ENCODE measurements at places on chromosomes 1 and 21. TPM values are rescaled to one million over a fixed set of nuclear protein-coding genes. Genes with fewer than 3 reads are reported as not detected.
A peak's percentile ranks its signal among the peaks of the same experiment; 100 is the strongest.

The C4BPB gene
- polyA plus RNA-seq = 0.67 TPM

The SPRR2D gene
- polyA plus RNA-seq = not detected

The CFHR4 gene
- polyA plus RNA-seq = not detected

The TNNI3K gene
- 1.1 TPM for polyA plus RNA-seq

The TMEM82 gene
- 2.9 TPM for polyA plus RNA-seq

The TLR5 gene
- 4.9 TPM for polyA plus RNA-seq

The AK5 gene
- polyA plus RNA-seq = 3.7 TPM

The IGSF3 gene
- polyA plus RNA-seq = 30.2 TPM

The TTC34 gene
- polyA plus RNA-seq = 0.98 TPM

DNA sequence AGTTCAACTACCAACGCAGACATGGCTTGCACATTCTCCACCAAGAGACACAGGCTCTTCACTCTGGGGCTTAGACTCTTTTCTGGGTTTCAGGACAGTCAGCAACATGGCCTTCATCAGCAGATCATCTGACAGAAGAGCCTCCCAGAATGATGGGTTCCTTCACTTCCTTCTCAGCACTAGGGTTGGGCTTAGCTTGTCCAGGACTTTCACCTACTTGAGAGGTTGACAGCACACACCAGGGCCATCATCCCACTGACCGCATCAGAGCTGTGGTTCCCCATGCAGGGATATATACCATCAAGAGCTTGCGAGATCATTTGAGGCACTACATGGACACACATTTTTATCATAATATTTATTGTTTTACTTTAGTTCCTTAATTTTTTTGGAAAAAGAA, 10.4 kb upstream of the NCF2 start:
- no peak for DNase-seq

DNA sequence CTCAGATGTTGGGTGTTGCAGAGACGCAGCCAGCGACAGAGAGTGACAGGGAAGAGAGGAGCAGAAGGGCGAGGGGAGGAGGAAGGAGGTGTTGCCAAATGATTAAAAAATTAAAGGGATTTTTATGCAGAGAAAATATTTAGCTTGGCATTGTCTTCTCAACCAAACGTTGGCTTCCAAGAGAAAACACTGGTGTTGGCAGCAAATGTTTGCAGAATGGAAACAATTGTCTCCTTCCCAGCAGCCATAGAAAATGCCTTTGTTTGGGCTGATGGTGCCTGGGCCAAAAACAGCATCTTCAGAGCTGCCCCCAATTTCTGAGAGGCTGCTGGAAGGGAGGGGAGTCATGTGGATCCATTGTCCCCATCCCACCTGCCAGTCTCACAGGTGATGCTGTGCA, 29.7 kb upstream of the GRIK3 start:
- DNase-seq = no peak

GRCh38 chr1:27941671-27942540, 7.1 kb downstream of the SMPDL3B start:
- DNase-seq = no peak

- DNase-seq = peak; percentile 37
Measured at GRCh38 chr1:147723691-147724323, 36.6 kb downstream of the GJA5 start.

DNA sequence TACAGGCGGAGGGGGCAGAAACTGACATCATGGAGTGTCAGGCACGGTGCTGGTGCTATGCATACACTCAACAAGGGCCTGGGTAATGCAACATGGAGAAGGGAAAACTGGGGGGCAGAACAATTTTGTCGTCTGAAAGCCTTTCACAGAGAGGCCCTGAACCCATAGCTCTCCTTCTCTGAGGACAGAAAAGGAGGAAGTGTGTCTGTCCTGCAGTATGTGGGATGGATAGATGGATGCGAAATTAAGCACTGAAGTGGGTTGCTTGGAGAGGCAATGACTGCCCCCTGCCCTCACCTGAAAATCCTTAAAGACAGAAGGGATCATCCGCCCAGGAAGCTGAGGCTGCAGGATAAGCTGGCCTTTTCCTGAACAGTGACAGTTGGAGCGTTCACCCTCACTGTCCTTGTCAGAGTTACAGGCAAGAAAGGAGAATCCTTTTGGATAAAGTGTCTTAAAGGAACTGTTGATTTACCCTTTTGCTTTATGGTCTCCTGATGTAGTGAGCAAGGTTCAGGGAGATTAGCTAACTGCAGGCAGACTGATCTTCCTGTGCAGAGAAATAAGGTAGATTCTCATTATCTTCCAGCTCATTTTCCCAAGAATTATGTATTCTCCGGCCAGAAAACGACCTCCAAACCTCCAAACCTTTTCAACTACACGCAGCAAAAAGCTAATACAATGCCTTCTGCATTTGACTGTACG, 1.6 kb upstream of the FAM20B start:
- no peak for DNase-seq

- DNase-seq = no peak
Measured at GRCh38 chr1:165580931-165581871, 37.4 kb downstream of the LRRC52 start.

DNA sequence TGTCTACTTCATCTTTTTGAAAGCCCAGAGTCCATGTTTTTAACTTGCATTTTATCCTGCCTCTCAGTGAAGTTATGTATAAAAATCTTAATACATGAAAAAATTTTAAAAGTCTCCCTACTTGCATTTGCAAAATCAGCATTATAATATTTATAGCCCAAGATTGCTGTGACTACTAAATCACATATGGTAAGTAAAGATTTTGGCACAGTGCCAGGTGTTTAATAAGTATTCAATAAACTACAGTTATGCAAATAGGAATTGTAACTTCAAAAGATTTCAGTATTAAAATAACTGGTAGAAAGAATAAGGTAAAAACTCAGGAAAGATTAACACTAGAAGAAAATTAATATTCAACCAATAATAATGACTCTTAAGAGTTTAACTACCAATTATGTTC, 641.7 kb downstream of the LRRIQ3 start:
- no peak for DNase-seq

DNA sequence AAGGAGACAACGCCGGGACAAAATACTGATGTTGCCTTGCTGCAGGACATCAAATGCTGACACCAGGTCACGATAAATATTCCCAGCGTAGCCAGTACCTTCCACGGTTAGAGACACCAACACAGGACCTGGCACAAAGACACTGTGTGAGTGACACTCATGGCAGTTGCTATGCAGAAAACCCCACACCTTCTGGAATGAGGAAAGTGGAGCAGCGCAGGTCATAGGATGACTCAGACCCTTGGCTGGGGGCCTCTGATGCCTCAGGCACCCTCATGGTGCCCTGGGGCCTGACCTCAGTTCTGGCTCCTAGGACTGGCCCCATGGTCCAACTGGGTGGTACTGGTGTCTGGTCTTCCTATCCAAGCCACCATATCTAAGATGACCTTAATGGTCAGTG, 7.0 kb downstream of the DCST2 start:
- no peak for DNase-seq

GRCh38 chr1:53557369-53557768, 98.2 kb downstream of the DMRTB1 start:
- no peak for DNase-seq

- DNase-seq = no peak
Measured at GRCh38 chr1:224494343-224494742, 59.7 kb upstream of the WDR26 start.

DNA sequence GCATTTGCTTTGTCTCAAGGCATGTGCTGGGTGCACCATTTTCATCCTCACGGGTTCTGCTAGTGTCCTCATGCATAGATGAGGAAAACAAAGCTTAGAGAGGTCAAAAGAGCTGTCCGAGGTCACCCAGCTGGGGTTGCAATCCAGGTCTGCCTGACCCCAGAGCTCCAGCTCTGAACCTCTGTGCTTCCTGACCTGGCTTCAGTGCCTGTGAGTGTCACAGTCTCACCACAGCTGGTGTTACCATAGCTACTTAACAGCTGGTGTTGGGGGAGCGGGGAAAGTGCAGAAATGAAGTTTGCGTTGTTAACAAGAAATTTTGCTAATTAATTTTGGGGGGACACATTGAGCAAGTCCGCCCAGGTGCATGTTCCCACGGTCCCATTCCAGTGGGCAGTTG, 328.5 kb downstream of the KIF26B start:
- DNase-seq = no peak

GRCh38 chr1:100536031-100536430, 1.9 kb upstream of the GPR88 start:
- DNase-seq = no peak

- DNase-seq = no peak
Measured at GRCh38 chr21:39453571-39454179, 1.9 kb downstream of the SH3BGR start.

DNA sequence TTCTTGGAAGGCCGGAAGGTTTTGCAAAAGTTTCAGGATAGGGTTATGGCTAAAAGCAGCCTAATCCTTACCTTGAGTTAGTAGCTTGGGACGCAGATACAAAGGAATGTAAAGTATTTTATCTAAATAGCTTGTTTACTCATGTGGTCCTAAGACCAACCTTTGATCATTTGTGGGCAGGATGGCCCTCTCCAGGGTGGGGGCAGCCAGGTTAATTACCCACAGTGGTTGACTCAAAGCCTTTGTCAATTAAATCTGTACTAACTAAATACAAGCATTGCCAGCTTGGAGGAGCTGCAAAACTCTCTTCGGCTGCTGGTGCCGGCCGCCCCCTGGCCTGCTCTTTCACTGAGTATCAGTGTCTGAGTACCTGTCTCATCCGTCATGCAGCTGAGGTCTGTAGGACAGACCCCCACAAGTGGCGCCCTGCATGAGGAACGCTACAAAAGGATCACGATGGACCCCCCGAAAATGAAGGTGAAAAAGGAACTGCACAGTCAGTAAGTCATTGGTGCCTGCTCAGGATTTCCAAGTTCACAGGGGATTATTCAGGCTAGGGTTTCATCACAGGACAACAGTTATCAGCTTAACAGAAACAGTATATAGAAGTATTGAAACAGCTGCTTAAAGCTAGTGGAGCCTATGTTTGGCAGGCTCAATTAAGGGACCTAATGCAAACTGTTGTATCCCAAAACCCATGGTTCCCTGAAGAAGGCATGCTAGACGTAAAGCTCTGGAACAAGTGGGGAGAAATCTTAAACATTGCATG, 212.5 kb upstream of the MAP1LC3C start:
- DNase-seq = no peak

- DNase-seq = no peak
Measured at GRCh38 chr1:94793296-94793656, 26.9 kb upstream of the SLC44A3 start.

- no peak for DNase-seq
Measured at GRCh38 chr1:180981596-180982387, 40.9 kb downstream of the STX6 start.

DNA sequence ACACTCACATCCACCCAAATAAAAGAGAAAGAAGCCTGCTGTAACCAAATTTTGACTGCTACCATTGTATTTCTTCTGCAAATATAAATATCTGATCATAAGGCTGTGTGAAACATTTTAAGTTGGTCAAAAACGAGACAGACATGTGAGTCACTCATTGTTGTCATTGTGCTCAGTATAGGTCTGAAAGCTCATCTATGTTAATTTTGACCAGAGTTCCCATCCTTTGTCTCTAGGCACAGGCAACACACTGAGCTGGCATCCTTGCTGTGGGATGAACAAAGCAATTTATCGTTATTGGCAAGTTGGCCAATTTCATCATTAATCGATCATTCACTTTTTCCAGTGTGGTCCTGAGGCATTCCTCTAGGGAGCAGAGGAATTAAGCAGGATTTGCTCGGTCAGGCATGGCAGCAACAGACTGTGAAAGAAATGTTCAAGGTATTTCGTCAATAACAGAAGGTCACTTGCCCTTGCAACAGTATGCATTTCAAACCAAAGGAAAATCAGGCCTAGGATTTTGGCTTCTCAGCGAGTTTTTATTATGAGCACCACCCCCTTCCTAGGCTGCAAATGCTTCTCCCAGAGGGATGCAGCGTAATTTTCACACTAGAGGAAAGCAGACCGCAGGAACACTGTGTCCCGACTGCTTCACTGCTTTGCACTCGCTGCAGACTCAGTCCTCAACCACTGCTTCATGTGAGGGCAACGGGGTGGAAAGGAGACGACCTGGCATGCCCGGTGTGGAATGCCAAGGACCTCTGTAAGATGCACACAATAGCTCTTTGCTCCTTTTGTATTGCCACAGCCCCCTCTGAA, 87.9 kb upstream of the SMYD2 start:
- DNase-seq = no peak

DNA sequence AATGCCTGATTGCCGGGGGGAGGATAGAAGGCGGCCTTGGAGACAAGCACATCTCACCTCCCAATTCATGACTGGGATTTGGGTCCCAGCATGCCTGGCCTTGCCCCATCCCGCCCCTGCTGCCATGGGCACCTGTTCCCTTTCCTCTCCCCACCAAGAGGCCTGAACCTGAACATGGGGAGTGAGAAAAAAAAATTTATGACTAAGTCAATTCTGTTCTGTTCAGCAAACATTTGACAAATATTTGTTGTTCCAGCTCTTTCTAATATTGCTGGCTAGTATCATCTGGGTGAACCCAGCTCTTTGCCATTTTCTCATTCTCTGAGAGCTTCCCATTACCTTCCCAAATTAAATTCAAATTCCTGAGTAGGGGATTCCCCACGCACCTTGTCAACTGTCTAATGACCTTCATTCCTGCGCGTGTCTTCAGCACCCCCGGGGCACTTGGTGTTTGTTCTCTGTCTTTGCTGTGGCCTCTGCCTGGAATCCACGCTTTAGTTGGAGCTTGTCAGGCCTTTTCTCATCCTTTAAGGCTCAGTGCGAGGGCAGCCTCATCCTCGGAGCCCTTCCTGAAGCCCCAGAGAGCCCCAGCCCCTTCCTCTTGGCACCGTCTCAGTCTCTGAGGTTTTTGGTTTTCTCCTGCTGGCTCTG, 42.8 kb downstream of the ARHGEF10L start:
- no peak for DNase-seq

DNA sequence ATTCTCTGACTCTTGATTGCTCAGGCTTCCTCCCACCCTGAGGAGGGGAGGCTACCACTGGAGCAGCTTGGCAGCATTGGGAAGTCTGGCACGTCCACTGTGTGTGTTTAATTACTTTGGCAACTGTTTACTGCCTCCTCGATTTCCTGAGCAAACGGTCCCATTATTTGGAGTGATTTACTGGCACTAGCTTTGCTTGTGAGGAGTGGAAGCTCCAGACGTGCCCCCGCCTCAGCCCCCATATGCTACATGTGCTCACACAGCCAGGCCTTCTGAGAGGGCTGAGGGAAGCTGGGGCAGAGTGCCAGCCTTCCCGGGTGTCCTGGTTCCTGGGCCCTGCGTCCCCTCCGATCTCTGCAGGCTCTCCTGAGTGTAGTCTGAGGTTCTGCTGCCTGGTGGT, 306.2 kb downstream of the PTPRU start:
- DNase-seq = peak; percentile 15

DNA sequence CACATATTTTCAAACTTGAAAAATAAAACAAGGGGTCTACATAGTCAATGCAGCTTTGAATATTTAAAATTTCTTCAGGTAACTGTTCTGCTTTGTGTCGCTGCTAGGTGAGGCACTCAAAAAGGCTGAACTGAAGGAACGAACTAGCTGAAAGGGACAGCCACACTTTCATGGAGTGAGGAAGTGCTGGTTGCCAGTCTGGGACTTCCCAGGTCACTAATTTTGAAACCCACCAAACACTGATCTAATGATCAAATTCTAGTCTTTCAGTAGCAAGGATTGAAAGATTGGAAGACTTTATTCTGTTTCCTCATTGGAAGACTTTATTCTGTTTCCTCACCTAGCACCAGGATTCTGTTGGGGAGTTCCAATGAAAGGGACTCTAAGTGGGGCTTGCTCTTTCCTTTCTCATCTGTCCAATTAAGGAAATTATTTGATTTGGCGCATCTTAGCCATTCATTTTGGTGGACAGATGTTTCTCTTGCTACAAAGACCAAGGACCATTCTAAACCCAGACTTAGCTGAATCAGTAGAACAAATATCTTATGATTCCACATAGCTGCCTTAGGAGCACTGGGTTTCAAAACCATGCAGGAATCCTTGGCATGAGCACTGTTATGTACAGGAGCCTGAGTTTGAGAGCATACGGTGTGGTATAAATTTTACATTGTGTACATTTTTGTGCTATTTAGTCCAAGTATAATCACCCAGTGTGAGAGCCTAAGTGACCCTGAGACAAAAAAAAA, 10.9 kb upstream of the ARID1A start:
- DNase-seq = no peak
